ENCODE measurements at places on chromosomes 1 and 21.

DNA sequence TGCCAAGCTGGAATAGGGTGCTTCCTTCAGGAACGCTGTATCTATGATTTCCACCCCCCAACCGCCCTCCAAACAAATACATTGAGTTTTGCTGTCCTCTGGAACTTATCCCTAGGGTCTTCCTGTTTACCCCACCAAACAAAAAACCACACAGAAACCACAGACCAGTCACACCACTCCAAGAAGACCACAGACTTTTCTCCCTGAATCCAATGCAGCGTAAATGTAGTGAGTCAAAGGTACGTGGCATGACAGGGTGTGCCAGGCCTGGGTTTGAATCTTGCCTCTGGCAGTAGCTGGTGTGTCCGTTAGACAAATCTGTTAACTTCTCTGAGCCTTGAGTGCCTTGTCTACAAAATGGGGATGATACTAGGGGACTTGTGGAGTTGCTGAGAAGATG lies 27.8 kb downstream of the ASAP3 start:
- no peak for DNase-seq

DNA sequence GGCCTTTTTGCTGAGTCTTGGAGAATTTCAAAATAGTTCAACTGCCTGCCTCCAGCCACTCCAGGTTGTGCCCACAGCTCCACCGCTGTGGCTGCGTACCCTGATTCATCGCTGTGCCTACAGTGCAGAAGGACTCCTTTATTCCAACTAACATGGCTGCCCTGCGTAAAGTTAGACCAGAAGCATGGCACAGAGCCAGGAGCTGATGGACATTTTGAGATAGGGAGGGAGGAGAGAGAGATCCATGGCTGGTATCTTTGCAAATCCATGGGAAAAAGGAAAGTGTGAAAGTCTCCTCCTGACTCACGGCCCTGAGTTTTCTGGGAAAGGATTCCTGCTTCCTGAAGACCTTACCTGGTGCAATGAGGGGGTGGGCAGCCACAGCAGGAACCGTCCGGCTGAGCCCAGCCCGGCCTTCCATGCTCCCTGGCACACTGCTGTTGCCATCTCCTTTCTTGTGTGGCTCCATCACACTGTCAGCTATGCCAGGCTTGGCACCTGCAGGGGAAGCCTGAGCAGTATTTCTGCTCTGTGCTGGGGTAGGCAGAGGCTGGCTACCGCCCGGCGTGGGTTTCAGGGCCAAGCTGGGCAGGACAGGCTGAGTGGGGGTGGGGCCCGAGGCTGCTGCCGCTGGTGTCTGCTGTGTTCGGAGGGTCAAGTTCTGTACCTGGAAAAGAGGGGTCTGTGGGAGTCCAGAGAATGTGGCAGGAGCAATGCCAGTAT lies 46.0 kb upstream of the A3GALT2 start:
- DNase-seq, result no peak

DNA sequence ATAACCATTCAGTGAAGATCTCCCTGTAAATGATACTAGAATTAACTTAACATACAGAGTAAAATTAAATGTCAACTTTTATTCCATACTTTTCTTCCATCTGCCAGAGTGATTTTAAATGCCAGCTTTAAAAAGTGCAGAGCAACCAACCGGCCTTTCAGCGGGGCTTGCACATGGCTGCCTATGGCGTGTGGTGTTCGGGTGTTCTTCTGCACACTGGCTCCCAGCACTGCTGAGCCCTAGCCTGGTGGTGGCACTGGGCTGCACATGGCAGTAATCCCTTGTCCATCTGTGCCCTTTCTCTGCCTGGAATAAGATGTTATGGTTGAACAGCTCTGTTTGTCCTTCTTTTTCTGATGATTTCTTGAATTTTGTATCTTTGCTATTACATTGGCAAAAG lies 156.3 kb downstream of the SNX7 start:
- DNase-seq, result no peak

GRCh38 chr1:172719066-172719627 lies 60.2 kb downstream of the FASLG start:
- no peak for DNase-seq

DNA sequence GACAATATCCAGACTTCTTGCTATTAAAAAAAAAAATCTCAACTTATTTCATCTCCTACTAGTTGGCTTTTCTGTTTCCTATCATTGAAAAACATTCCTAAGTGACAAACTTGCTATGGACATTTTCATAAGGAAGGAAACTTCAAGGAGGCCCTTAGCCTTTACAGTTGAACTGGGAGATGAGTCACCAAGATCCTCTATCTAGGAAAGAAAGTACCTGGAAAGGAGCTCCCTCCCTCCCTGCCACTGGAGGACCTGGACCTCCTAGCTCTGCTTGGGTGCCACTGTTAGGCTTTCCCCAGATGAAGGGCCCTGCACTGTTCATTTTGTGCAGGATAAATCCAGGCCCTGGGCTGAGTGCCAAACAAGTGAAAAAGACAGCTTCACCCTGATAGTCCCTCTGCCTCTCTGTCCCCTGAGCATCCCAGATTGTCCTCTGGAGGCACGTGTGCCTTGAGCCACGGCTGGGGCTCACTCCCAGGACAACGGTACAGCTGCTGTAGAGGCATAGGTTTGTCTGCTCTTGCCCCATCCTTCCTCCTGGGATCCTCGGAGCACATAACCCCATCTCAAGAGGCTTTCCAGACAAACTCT lies 40.2 kb upstream of the SOX13 start:
- no peak for DNase-seq

DNA sequence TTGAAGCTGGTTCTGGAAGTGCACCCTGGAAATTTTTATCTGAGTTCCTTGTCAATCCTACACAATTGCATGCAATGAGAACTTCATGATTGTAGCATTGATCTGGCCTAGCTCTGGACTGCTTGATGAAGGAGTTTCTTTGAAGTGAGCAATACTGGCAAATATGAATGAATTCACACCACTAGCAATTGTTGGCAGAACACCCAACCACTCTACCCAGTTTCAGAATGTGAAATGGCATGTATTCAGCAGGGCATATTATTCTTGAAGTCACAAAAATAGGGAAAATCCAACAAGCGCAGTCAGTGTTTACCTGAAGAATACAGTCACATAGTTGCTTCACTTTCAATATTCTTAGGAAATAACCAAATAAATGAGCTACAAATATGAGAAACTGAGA lies 57.3 kb downstream of the RGS5 start:
- DNase-seq, result no peak

DNA sequence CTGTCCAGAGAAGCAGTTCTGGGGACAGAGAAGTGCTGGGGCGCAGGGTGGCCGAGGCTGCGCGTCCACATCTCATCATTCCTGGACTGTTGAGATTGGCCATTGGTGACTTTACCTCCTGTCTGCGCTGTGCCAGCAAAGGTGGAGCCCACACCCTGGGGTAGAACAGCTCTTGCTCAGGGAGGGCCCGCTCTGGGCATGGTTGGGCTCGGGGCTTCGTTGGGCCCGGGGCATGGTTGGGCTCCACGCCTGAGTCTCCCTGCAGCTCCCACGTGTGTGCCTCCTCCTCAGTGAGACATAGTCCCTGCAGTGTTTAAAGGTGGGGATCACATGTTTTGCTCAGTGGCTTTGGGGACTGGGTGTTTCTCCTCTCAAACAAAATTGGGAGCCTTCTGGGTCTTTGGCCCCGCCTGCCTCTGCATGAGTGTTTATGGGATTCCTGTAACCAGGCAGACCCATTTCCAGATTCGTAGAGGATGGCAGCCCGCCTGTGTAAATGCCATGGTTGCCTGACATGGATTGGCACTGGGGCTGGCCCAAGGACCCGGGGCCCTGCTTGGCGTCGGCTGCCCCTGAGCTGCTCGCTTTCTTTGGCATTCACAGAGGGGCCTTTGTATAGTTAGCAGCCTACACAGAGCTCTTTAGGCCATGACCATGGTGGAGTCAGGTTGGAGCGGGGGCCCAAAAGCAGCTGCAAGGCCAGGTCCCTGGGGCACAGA lies 104.6 kb downstream of the TLR5 start:
- no peak for DNase-seq

DNA sequence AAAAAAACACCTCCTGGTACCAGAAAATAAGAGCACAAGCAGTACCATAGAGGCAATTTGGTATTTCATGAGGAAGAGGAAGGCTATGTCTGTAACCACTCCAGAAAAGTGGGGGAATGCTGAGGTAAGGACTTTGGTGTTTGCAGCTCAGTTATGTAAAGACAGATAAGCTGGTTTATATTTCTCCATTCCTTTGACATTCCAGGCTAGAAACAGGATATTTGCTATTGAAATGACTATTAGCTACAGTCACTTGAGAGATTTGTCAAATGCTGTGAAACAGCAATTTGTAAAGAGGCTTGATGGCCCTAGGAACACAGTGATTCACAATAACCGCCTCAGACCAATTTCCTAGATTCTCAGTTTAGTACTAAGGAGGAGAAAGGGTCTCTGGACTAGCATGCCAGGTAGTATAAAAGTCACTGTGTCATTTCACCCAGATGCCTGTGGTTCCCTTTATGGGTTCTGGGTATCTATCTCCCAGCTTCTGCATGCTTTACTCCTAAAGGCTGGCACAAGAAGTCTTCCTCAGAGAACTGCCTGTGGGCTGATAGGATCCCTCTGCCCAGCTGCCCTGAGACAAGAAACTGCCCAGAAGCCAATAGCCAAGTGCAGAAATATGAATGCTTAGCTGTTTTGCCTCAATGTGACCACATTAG lies 80.5 kb downstream of the VCAM1 start:
- DNase-seq, result no peak

DNA sequence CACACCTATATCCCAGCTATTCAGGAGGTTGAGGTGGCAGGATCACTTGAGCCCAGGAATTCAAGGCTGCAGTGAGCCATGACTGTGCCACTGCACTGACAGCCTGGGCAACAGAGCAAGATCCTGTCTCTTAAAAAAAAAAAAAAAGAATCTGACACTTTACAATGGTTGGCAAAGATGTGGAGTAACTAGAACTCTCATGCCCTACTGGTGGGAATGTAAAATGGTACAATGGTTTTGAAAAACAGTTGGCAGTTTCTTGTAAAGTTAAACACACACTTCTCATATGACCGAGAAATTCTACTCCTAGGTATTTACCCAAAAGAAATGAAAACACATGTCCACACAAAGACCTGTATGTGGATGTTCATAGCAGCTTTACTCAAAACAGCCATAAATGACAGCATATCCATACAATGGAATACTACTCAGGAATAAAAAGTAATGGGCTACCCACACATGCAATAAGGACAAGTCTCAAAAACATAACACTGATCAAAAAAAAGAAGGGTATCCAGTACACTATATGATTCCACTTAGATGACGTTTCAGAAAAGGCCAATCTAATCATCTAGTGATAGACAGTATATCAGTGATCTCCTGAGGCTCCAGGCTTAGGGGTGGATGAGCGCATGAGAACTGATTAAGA lies 58.1 kb downstream of the HLCS start:
- DNase-seq, result no peak

GRCh38 chr1:206657751-206658150 lies 22.4 kb downstream of the DYRK3 start:
- DNase-seq, result no peak

- DNase-seq, result no peak
Measured at GRCh38 chr1:167135281-167135840, 41.5 kb downstream of the STYXL2 start.

- no peak for DNase-seq
Measured at GRCh38 chr1:59601041-59601441, 213.7 kb upstream of the HOOK1 start.
